T-helper 1 cell (primary cell): ENCODE measurements at places on chromosomes 16 and 17.

DNA sequence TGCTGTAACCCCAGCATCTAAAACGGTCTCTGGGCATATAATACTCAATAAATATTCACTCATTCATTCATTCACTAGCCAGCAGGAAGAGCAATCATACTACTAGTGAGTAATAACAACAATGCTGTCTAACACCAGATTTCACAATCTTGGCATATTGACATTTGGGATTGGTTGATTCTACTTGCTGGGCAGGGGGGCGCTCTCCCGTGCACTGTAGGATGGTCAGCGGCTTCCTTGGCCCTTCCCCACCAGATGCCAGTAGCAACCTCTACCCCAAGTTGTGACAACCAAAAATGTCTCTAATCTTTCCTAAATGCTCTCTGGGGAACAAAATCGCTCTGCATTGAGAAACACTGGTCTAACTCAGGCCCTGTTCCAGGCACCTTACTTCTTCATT lies 20.7 kb downstream of the WFDC1 start:
- no peak for DNase-seq

DNA sequence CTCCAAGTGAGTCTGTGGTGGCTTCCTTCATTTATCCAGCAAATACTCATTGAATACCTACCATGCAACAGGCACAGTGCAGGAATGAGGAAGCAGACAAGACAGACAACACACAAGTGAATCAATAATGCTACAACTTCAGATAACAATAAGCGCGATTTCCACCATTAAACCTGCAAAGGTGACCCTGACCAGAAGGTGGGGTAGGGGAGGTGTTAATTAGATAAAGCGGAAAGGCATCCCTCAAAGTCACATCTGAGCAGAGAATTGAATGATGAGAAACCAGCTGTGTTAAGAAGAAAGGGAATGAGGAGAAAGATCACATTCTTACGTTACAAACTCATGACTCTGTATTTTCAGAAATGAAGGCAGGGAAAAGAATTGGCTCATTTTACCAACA lies 26.3 kb downstream of the ZZEF1 start:
- no peak for DNase-seq

- DNase-seq: no peak
Measured at GRCh38 chr17:63823659-63824331, 3.4 kb upstream of the PSMC5 start.

- no peak for DNase-seq
Measured at GRCh38 chr16:31713945-31714902, 159.4 kb upstream of the ZNF267 start.

- peak; percentile 8 for DNase-seq
Measured at GRCh38 chr17:81553616-81554181, 1.5 kb upstream of the FAAP100 start.

DNA sequence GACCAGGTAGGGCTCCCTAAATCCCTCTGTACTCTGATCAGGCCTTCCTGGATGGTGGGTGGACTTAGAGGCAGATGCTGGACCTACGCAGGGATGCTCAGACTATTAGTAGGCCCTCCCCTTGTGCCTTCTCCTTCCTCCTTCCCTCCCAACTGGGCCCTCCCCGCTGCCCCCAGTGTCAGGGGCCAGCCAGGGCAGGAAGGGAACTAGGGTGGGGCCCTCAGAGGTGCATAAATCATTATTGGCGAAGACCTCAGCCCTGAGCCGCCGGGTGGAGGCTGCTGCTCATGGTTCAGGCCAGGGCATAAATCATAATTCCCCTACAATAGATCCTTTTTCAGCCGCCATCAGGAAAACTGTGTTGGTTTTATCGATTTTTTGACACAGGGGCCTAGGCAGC lies 81.4 kb downstream of the MRM1 start:
- DNase-seq: no peak

DNA sequence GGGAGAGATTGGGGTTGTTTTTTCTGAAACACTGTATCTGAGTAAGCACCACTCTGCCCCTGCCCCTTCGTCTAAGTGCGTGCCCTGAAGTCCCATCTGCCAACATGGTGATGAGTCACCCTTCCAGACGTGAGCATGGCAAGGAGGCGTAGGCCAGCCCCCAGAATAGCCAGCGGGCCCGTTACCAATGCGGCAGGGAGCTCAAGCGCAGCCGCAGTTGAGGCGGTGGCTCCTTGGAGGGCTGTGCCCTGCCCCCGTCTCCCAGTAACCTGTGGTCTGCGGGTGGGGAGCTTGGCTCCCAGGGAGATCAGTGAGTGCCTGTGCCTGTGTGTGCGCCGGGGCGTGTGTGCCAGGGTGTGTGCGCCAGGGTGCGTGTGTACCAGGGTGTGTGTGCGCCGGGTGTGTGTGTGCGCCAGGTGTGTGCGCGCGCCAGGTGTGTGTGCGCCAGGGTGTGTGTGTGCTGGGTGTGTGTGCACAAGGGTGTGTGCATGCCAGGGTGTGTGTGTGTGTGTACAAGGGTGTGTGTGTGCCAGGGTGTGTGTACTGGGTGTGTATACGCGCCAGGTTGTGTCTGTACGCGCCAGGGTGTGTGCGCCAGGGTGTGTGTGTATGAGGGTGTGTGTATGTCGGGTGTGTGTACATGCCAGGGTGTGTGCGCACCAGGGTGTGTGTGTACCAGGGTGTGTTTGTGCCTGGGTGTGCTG lies 98.6 kb upstream of the CHMP6 start:
- peak; percentile 91 for DNase-seq
